Bronchial epithelial cell (primary cell): ENCODE measurements at places on chromosomes 7 and 10.

DNA sequence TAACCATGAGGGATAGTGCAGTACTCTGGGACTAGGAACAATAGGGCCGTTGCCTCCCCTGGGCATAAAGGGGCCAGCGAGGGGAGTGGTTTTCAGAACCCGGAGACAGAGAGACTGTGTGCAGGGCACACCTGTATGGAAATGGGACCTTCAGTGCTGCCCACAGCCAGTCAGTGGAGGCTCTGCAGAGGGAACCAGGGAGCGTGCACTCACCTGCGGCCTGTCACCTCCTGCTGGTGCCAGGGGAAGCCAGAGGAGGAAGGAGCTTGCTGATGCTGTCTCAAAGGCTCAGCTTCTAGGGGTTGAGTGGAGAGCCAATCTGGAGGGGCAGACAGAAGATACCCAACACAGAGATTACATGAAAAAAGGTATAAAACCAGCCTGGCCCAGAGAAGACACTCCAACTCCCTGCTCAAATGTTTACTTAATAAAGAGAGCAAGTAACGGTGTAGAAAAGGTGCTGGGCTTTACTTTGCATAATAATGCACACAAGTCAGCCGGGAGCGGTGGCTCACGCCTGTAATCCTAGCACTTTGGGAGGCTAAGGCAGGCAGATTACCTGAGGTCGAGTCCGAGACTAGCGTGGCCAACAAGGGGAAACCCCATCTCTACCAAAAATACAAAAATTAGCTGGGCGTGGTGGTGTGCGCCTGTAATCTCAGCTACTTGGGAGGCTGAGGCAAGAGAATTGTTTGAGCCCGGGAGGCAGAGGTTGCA lies 35.5 kb upstream of the WAPL start:
- DNase-seq, result no peak

GRCh38 chr7:54546986-54547314 lies 4.8 kb downstream of the VSTM2A start:
- DNase-seq, result no peak

DNA sequence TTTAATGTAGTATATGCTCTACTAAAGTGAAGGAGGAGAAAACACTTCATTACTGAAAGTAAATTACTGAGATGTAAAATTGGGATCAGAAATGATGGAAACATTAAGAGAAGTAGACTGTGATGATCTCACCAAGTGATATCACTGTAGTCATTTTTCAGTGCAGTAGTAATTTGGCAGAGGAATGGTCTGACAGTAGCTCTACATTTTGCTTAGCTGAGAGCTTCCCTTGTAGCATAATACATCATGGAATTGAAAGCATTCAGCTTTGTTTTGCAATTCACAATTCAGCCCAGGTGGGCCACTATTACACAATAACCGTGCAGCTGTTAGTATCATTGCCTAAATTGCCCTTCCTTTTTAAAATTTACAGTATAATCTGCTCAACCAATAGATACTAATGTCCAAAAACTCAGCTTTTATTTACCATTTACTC lies 19.4 kb upstream of the CABCOCO1 start:
- DNase-seq, result peak; percentile 55

DNA sequence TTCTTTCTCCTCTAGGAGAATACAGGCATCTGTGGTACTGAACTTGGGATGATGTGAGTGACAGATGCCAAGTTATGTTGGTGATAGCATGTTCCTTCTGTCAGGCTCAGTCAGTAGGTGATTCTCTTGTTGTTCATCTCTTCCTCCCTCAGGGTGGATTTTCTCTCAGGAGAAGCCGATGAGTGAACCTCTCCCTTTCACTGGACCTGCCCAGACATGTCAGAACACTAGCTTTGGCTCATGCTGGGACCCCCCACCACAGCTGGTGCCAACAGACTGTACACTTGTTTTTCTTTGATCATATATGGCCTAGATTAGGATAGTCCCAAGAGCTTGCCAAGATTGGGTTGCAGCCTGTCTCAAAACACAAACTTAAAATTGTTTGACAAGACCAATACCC lies 129.4 kb downstream of the BMPER start:
- DNase-seq, result peak; percentile 76

GRCh38 chr10:101941871-101942270 lies 98.3 kb upstream of the KCNIP2 start:
- peak; percentile 41 for DNase-seq

GRCh38 chr7:75658369-75658768 lies 80.4 kb downstream of the HIP1 start:
- DNase-seq, result no peak

- DNase-seq, result peak; percentile 19
Measured at GRCh38 chr10:43214071-43214955, 52.6 kb downstream of the RASGEF1A start.

GRCh38 chr7:121172484-121172883 lies 156.3 kb upstream of the WNT16 start:
- no peak for DNase-seq

DNA sequence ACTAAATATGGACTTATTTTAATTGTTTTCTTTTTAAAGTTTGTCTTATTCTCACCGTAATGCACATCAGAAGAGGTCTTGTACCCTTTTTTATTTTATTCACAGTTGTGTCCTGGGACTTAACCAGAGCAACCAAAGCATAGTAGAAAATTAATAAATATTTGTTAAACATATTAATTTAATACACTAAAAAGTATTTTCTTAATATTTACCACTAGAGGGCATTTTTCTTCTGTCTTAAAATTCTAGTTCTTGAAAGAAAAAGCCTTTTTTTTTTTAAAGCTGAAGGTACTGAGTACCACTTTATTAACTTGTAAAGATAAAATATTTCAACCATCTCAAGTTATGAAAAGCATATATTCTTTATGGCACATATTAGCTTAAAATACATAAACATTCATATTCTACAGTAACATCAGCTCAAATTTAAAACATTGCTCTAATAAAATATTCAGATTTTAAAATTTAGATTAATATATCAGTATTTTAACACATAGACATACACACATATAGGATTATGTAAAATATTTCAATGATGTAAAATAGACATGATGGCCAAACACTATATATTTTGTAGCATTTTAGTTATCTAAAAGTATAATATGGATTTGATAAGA lies 260.4 kb downstream of the SEMA3A start:
- DNase-seq, result peak; percentile 12
